Hematopoietic multipotent progenitor cell (in vitro differentiated cells): ENCODE measurements at places on chromosomes 3 and 15. TPM values are rescaled to one million over a fixed set of nuclear protein-coding genes. Genes with fewer than 3 reads are reported as not detected.

GRCh38 chr3:8983591-8983990 lies 20.3 kb upstream of the RAD18 start:
- no peak for DNase-seq

GRCh38 chr3:10780243-10780642 lies 35.8 kb upstream of the SLC6A11 start:
- no peak for DNase-seq

DNA sequence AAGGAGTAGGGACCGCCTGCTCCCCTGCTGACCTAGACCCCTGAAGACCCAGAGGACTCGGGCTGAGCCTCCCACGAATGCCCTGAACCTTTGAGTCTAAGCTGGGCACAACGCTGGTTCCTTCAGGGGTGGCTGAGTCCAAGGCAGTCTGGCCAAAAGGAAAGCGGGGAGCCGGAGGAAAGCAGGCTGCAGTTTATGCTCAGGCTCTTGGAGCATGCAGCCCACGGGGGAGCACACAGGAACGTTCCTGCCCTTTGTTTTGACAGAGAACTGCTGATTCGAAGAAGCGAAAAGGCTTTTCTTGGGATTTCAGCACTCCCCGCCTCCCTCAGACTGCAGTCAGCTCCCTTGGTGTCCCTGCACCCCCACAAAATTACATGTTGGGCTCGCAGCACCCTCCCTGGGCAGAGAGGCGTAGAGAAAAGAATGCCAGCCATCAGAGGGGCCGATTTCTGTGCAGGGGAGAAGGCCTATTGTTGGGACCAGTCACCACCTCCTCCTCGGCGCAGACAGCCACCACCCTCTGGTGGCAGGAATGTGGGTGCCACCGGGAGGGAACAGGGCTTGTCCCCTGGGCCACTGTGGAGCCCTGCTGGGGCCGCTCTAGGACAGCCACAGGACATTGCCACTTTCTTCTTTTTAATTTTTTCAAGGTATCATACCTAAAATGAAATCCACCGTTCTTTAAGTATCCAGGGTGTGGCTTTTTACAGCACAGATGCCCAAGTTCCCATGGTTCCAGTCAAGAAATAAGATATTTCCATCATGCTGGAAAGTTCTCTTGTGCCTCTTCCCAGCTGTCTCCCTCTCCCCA lies 72.2 kb downstream of the SMAD6 start:
- peak; percentile 10 for DNase-seq

DNA sequence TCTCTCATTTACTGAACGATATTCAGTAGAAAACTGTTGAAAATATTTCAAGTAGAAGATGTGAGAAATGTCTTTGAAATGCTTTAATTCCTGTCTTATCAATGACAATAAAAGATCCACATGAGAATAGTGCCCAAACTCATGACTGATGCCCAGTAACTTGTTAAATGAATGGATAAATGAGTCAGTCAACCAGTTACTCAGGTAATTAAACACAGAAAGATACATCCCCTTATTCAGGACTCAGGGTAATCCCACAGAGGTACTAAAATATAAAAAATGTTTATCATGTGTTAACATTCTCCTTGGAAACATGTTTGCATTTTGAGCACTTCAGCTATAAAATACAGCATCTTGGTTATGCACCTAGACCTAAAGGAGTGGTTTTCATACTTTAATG lies 169.5 kb downstream of the MBNL1 start:
- DNase-seq, result no peak

DNA sequence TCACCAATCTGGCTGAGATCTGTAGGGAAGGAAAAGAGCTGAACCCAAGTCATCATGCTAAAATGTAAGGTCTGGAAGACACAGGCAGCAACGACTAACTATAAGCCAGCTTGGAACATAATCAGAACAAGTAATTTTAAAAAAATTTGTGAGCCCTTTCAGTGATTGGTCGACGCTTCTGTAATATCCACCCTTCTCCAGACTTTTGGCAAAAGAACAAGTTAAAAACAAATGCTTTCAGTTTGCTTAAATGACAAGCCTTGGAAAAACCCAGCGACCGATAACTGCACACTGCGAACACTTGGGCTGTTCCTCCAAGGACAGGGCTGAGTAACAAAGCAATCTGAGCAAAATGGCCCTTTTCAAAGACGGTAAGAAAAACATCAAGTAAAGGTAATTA lies 49.6 kb downstream of the PCSK6 start:
- DNase-seq, result no peak

- DNase-seq, result no peak
Measured at GRCh38 chr15:65339416-65339815, 34.9 kb downstream of the RNU5B-1 start.

- DNase-seq, result no peak
Measured at GRCh38 chr3:114675104-114675503, 381.3 kb downstream of the TIGIT start.

DNA sequence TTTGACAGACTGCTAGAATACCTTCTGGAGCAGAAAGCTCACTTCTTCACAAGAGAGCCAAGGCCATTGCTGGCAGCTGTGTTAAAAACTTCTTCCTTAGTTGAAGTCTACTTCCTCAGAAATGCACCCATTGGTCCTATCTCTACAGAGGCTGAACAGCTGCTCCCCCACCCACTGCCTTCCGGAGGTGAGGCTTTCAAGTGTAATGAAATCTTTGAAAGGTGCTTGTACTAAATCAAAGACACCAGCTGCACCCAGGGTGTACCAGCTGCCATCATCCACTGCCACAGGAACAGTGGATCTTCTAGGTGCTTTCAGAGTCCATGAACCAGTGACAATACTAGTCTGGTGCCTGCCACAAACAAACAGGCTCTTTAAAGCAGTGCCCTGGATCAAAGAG lies 26.4 kb upstream of the HERC1 start:
- DNase-seq, result no peak

- DNase-seq, result peak; percentile 71
Measured at GRCh38 chr15:51077221-51078153, 17.2 kb downstream of the TNFAIP8L3 start.

DNA sequence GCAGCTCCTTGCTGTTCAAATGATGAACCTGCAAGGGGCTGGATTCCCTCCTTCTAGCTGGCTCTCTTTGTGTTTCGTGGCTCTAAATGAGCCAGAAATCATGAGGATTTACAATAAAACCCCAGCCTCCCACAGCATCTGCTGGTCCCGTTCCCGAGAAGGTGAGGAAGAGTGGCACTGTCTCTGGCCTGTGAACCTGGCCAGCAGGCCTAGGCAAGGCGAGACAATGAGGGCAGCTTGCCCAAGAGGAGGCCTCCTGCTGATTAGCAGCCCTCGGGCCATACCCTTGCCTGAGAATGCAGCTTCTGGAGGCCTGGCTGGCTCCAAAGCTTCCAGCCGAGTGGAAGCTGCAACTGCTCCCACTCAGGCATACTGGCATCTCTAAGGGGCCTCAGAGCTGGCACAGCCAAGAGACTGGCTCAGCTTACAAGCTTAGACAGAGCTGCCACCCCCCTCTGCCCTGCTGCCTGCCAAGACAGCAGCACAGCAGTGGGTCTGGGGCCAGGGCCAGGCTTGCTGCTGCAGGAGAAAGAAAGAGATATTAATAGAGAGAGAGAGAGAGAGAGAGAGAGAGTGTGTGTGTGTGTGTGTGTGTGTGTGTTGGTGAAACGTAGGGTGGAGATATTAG lies 76.5 kb downstream of the HMG20A start:
- no peak for DNase-seq

- DNase-seq, result no peak
Measured at GRCh38 chr15:38598749-38599148, 34.1 kb upstream of the RASGRP1 start.

- peak; percentile 21 for DNase-seq
Measured at GRCh38 chr3:14880447-14881106, 61.8 kb downstream of the FGD5 start.

DNA sequence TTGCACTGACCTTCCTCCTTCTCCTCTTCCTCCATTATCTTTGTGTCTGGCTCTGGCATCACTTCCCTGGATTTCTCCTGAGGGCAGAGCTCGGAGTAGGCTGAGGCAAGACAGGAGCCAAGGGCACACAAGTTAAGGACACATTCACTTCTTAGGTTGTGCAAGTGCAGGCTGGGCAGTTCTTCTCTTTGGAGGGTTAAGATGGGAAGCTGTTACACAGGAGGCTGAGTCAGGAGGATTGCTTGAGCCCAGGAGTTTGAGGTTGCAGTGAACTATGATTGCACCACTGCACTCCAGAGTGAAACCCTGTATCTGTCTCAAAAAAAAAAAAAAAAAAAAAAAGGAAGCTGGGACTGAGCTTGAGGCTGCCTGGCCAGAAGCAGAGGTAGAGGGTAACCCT lies 176.2 kb upstream of the ANKRD28 start:
- no peak for DNase-seq

- no peak for DNase-seq
Measured at GRCh38 chr3:156298014-156298413, 177.6 kb downstream of the KCNAB1 start.

GRCh38 chr15:96889734-96890480 lies 559.4 kb downstream of the NR2F2 start:
- DNase-seq, result no peak

GRCh38 chr15:31455499-31455898 lies 128.9 kb downstream of the KLF13 start:
- no peak for DNase-seq

DNA sequence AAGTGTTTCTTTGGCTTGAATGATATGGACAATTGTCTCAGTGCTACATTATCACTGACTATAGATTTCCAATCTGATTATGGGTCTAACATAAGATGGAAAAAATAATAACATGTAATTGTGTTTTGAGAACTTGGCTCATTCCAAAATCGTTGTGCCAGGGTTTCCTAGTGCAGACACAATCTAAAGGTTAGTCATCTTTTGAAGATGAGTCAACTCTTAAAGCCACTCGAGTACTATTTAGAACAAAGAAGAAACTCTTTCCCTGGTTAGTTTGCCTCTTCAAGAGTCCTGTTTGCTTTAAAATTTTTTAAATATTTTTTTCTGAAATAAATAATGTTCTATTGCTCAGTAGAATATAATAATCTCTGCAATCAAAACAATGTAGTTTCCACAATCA lies 301.0 kb downstream of the CADM2 start:
- DNase-seq, result no peak

DNA sequence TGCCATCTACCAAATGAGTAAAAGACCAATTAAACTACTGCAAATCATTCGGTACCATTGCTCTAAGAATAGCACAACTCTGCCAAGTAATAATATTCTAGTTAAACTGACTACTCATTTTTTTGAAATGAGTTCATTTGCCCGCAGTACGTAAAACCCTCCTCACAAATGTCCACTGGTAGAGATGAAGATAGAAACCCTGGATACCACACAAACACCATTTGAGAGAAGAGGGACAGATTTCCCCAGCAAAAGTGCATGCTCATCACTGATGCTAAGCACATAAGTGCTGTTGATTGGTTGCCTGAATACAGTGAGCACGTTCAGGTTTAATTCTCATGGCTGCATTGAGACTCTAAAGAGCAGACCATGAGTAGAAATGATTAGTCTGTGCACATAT lies 34.6 kb upstream of the SEMA6D start:
- DNase-seq, result no peak

DNA sequence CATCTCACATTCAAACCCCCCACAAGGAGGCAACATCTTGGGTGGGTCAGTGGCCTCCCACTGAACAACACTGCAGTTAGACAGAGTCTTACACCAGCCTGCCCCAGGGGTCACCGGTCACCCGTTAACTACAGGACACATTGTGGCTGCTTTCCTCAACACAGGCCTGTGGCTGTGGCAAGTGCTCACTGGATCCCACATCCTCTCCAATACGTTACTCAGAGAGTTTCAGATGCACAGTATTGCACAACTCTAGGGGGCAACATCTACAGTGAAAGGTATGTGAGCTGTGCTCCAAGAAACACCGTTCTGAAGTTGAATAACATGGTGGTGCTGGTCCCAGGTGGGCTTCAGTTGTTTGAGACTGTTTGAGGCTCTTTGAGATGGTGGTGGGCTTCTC lies 41.0 kb downstream of the CTDSPL start:
- no peak for DNase-seq

Gene GOLGA6B
- total RNA-seq, result not detected

Gene RTP4
- total RNA-seq, result 7.3 TPM

Gene MLF1
- total RNA-seq, result 2.4 TPM

Gene FAM43A
- total RNA-seq, result 15.9 TPM

Gene SCN11A
- total RNA-seq, result under 0.01 TPM

Gene RNU5B-1
- total RNA-seq, result not detected

Gene MESD
- 20.7 TPM for total RNA-seq

Gene CP
- 10.2 TPM for total RNA-seq

Gene NLGN1
- total RNA-seq, result 2.2 TPM

Gene GOLGA8N
- 34.7 TPM for total RNA-seq
